ENCODE measurements at places on chromosomes 3 and 15.

DNA sequence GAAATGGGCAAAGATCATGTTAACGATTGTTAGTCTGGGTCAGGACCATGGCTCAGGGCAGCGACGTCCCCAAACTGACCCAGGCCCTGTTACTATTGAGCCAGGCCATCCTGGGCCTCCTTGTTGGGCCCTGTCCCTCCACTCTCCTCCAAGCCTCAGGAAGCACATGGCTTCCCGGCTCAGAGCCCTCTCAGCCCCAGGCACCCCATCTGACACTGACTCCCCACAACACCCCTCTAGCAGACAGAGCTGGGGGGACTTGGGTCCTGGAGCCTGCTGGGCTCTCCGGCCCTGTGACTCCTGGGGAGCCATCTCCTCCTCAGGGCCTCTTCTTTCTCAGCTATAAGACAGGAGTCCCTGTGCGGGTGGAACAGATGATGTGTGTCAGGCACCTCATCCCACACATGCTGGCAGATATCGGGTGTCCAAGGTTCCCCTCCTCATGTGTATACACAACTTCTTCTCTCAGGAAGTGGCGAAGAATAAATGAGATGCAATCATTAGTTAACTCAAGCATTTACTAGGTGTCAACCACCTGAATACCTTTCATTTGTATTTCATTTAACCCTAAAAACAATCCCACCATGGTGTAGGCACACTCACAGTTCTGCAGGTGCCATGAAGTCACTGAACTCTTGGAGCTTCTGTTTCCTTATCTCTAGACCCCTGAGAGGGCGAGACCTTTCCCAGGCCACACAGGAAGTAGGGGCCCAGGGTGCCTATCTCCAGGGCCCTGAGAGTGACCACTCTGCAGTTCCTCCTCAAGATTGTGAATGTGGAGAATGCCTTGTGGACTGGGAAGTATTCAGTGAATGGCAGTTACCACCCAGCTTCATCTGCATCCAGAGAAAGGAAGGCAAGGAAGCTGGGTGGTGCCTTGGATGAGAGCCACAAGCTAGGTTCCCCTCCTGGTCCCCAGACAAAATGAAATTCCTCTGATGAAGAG, 282.5 kb upstream of the TLE3 start:
- DNase-seq: no peak

DNA sequence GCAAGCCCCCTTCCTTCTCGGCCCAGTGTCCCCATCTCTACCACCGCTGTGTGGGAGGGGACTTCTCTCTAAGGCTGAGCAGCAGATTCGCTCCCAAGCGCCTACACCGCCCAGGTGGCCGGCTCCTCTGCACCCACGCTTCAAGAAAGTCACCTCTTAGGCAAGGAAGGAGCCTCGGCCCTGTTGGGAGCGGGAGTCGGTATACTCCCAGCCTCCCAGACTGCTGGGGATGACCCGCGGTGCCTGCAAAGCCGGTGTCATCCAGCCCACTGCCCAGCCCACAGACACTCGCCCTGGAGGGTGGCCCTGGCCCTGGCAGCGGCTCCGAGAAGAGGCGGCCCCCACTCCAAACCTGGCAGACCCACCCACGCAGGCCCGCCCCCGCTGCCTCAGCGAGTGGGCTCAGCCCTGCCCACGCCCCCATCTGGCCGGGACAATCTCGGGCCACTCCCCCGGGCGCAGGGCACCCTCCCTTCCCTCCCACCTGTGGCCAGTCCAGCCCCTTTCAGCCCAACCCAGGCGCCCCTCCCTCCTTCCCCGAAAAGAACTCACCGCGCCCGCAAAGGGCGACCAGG, 396 bp downstream of the CHRNB4 start:
- no peak for DNase-seq

DNA sequence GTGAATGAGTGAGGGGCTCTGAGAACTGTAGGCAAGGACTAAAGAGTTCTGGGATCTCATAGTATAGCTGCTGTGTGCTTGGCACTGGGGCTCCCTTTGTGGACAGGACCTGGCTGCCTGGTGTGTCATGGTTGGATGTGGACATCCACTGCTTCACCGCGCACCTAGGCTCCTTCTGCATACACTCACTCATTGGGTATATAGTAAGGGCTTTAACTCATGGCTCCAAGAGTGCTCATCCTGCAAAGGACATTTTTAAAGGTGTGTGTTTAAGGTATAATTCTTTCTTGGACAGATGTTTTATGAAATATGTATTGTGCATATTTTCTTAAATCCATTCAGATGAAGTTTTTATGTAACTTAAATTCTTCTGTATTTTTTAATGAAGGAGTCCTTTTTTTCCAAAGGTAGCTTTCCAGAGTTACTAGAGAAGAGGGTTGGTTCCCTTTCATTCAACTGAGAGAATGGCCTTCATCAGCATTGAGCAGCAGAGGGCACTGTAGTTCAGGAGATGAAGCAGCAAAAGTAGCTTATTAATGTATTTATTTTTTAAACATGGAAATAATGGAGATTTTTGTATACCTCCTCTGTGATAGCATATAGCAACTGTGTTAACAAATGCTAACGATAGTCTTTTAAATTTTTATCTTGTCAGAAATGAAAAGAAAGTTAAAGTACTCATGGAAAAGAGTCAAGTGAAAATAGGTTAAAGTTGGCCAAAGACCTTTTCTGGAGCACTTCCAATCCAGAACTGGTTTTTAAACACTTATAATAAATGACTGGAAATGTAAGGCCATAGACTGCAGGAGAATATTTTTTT, 25.2 kb downstream of the OXNAD1 start:
- DNase-seq: no peak

DNA sequence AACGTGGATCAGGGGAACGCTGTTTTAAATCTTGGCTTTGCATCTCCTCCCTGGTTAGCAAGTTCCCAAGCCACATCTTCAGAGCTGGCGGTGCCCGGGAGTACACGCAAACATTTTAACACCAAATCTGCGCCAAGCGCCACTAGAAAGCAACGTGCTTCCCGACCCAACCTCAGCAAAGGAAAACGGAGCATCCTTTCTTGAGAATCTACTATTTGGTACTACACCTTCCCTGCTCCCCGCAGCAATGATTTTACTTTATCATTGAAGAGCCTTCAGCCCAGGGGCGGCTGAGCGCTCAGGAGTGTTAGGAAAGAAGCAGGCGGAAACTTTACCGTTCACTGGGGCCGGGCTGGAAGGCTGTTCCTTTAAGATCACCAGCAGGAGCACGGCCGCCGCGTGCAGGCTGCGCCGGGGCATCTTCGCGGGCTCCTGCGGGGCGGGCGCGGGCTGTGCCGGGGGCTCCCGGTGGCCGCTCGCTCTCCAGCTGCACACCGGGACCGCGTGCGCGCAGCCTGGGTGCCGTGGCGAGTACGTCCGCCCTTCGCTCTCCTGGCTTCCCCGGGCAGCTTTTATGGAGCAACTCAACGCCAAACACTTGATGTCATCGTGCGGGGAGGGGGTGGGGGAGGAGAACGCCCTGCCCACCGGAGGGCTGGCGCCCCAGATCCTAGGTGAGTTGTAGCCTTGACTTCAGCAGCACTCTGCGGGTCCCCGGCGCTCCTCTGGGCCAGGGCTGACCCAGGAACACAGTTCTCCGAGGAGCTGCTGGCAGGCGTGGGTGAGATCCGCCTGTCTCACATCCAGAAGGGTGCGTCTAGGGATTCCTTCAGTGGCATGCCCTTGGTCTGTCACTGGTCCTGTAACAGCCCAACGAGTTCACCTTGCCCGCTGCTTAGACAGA, at the start of gene CA12:
CA12 (minus strand) TSS at position 546 of the 904 bp plus-strand sequence; CDS start at position 420, 126 bp downstream.
- no peak for DNase-seq

Measured in stimulated activated CD8-positive, alpha-beta memory T cell treated with anti-CD3 and anti-CD28 coated beads, Interleukin-15, amount 100 ng/mL, for 4 hours (primary cell).